ENCODE measurements at places on chromosomes 3 and 15.

- DNase-seq: no peak
These were observed 94.9 kb upstream of the CHD2 start for GRCh38 chr15:92805080-92805690.

GRCh38 chr3:43410592-43410991 is 124.3 kb downstream of the SNRK start:
- DNase-seq: no peak

DNA sequence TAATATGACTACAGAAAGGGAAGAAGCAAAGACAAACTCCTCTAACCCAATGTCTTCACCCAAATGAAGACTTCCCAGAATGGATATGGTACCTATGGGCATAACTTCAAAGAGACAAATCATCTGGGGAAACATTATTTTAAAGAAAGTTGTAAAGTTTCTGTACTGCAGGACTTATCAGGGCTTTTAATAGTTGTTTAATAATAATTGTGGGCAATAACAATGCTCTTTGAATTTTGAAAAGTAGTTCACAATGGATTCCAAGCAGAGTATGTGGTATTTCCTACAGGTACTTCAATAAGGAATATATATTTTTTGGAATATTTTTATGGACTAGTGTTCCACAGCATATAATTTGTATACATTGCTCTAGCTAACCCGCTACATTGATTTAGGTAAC is 503.1 kb downstream of the MCTP2 start:
- no peak for DNase-seq

DNA sequence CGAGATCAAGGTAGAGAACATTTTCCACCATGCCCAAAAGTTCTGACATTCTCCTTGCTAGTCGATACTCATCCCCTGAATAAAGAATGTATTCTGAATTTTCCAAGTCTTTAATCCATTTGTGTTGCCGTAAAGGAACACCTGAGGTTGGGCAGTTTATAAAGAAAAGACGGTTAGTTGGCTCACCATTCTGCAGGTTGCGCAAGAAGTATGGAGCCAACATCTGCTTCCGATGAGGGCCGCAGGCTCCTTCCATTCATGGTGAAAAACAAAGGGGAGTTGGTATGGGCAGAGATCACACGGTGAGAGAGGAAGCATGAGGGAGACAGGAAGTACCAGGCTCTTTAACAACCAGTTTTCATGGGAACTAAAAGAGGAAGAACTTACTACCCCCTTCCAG is 121.2 kb downstream of the DCLK3 start:
- DNase-seq: no peak

DNA sequence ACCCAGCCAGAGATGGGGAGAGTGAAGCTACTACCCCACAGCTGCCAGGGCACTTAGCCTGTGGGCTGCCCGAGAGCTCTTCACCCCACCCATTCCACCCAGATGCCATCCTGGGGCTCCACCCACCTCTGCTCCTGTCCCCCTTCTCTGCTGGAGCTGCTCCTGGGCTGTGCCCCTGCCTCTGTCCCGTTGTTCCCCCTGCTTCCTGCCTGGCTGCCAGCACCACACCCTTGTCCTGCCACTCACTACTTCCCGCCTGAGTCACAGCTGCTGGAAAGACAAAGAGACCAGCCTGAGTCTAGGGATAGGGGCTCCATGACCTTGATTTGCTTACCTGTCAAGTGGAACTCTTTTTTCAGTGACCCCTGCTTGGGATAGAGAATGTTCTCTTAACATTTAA is 12.4 kb downstream of the GNAI2 start:
- DNase-seq: peak; percentile 62

DNA sequence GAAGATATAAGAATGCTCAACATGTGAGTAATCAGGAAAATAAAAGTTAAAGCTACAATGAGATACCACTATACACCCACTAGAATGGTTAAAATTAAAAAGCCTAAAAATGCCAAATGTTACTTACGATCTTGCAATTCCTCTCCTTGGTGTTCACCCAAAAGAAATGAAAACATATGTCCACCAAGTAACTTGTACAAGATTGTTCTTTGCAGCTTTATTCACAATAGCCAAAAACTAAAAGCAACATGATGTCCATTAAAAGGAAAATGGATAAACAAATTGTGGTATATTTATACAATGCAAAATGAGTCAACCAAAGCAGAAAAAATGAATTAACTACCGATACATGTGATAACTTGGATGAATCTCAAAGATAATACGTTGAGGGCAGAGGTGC is 301.6 kb upstream of the THBS1 start:
- DNase-seq: no peak

DNA sequence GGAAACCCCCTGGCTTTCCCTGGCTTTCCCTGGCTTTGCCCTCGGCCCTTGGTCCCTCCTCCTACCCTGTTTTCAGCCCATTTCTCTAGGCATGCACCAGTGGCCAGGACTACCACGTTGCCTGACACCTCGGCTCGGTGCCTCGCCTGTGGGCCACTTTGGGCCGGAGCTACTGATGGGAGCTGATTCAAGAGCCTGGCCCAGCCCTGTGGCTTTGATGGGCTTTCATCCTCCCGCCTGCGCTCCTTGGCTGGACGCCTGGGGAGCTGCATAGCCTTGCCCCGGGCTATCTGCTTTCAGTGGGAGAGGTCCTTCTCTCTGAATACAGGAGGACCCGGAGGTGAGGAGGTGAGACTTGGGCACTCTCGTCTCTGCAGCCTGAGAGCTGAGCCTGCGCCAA is 192.7 kb upstream of the HES1 start:
- no peak for DNase-seq

- no peak for DNase-seq
These were observed 56.2 kb downstream of the IL5RA start for GRCh38 chr3:3053974-3054373.

GRCh38 chr3:66037330-66037985 is 1.3 kb downstream of the MAGI1 start:
- DNase-seq: peak; percentile 9

DNA sequence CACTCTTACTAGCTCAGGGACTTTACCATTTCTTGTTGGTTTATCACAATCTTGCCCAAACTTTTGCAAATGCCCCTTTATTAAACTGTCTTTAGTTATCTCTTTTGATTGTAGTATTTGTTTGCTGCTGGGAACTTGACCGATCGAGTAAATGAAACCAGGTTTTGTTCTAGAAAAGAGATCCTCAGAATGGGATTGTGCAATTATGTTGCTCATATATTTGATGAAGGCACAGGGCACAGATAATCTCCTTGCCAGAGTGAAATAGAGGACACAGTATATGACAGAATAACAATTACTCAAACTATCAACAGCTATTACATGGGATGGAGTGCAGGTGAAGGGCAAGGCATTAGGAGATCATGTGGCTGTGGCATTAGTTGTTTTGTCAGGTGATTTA is 216.6 kb upstream of the RASGRP1 start:
- no peak for DNase-seq

DNA sequence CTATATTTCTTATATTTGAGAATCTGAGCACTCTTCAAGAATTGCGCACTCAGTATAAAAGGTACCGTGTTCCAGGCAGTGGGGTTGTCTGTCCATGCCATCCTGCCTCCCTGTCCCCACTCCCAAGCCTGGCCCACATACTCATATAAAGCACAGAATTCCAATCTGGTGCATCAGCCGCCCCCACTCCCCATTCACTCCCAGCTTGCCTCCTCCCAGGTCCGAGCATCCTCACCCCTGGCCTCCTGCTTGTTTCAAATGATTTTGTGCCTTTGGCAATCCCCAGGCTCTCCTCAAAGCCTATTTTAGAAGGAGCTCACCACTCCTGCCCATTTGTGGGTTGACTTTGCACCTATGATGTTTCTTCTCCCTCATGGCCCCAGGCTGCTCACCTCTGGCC is 22.2 kb upstream of the IGF1R start:
- no peak for DNase-seq

GRCh38 chr3:57755368-57755675 is 787 bp upstream of the SLMAP start:
- DNase-seq: peak; percentile 56

DNA sequence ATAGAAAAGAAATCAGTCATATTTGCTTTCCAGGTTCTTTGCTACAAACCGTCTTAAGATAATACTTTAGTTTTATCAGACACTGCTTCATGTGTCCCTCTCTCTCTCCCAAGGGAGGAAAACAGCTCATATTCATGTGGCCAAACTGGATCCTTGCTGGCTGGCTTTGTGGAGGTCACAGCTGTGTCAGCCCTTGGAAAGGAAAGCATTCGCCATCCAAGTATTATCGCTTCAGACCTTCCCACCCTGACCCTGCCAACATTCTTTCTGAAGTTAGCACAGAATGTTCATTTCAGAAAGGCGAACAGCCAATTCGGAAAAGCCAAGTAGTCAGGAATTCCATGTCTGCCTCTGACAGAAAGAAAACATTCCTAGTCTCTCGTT is 213.6 kb downstream of the FEZF2 start:
- no peak for DNase-seq

DNA sequence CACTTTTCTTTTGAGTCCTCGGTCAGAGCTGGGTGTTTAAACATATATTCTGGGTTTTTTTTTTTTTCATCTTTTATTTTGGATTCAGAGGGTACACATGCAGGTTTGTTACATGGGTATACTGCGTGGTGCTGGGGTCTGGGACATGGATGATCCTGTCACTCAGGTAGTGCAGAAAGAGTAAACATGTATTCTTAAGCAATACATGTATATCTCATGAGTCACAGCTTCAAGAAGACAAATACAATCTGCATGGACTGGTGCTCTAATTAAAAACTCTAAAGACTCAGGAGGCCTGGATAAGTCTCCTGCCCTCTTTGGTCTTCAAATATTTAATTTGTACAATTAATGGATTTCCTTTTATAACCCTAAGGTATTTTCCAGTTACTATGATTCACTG is 50.6 kb upstream of the PHLDB2 start:
- DNase-seq: no peak

GRCh38 chr3:94101860-94102259 is 39.0 kb downstream of the NSUN3 start:
- DNase-seq: peak; percentile 20

DNA sequence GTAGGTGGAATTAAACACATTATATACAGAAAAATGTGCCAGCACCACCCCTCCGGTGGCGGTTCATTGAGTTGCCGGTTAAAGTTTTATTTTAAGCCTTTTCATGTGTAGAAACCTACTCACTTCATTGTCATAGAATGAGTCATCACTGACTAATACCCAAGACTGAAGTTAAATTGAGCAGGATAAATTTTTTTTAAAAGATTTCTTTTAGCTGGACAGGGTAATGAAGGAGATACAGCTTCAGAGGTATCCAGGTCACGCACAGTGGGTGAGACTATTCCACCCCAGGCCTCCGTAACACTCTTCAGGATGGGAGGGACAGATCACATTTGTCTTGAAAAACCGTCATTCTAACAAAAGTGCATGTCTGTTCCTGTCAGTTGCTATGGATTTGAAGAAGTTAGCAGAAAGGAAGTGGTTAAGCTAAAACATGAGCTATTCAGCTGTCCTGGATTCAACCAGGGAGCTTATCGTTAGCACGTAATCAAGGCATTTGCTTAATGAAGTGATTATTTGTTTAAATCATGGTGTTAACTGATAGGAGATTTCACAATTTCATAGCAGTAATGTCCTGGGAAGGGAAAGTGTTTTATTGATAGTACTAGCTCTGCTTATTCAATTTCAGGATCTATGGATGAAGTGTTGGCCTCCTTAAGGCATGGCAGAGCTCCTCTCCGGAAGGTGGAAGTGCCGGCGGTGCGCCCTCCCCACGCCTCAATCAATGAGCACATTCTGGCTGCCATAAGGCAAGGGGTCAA is 23.4 kb downstream of the WHAMM start:
- DNase-seq: peak; percentile 83

DNA sequence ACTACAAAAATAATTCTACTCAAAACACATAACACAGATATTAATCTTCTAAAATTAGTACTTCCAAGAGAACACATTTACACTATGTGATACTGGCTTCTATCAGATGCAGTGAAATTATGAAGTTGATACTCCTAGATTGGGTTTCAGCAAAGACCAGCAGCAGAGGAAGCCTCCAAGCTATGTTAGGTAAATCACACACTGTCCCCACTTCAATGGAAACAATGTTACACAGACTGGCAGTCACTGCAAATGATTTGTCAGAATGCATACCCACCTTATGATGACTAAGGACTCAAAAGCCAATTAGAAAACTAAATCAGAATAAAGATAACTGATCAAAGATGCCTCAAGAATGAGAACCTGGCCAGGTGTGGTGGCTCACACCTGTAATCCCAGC is 90.1 kb upstream of the MYO5C start:
- DNase-seq: no peak

GRCh38 chr3:140152851-140153639 is 218.1 kb downstream of the CLSTN2 start:
- DNase-seq: no peak

GRCh38 chr15:40413036-40413435 is 7.4 kb downstream of the IVD start:
- no peak for DNase-seq

GRCh38 chr3:192068464-192069254 is 607.7 kb downstream of the PYDC2 start:
- no peak for DNase-seq

DNA sequence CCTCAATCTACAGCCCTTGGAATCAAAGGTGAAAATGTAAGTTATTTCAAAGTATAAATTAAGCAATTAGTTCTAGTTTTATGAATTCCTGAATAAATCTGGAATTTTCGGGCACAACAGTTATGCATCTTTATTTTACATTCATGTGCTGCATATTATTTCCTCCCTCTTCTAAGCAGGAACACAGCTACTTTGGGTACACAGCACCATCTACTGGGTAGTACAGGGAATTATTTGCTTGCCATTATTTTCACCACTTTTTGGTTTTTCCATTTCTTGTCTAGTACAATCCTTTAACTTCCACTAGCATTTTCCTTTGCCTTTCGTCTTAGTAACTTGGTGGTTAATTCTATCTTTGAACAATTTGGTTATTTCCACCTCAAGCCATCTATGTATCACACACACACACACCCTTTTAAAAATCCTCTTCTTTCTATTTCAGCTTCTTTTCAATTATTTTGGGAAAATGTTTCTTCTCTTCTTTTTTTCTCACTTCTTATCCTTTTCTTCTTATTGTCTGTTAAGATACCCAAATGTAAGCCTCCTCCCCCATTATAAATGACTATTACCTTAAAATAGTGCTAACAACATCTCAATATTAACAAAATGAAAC is 451.0 kb downstream of the MFSD1 start:
- DNase-seq: no peak

GRCh38 chr15:90131848-90132247 is 29.6 kb upstream of the IDH2 start:
- no peak for DNase-seq

DNA sequence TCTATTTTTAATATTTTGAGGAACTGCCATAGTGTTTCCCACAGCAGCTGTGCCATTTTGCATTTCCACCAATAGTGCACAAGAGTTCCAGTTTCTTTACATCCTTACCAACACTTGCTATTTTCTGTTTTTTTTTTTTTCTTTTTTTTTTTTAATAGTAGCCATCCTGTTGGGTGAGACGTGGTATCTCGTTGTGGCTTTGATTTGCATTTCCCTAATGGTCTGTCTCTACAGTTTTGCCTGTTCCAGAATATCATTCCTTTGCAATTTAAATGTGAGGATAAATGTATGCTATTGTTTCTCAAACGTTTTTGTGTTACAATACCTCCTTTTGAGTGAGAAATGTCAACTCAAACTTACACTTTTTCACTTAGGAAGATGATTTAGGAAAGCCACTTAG is 22.4 kb downstream of the RCN2 start:
- no peak for DNase-seq

GRCh38 chr3:59451800-59452746 is 402.2 kb upstream of the CFAP20DC start:
- no peak for DNase-seq
